ENCODE measurements at places on chromosomes 6 and 20. TPM values are rescaled to one million over a fixed set of nuclear protein-coding genes. Genes with fewer than 3 reads are reported as not detected.
A peak's percentile ranks its signal among the peaks of the same experiment; 100 is the strongest.

SNX21 gene
- total RNA-seq = 19.3 TPM

RSPO4 gene
- total RNA-seq = 0.08 TPM

POLR1H gene
- 20.9 TPM for total RNA-seq

BCAS1 gene
- 9.8 TPM for total RNA-seq

NOX3 gene
- not detected for total RNA-seq

GRCh38 chr6:64064919-64065318 is 429.3 kb downstream of the PHF3 start:
- no peak for DNase-seq

- DNase-seq = no peak
Observed at GRCh38 chr6:119077391-119077642, 1.1 kb downstream of the FAM184A start.

GRCh38 chr6:90483116-90483839 is 103.6 kb downstream of the MAP3K7 start:
- DNase-seq = no peak

DNA sequence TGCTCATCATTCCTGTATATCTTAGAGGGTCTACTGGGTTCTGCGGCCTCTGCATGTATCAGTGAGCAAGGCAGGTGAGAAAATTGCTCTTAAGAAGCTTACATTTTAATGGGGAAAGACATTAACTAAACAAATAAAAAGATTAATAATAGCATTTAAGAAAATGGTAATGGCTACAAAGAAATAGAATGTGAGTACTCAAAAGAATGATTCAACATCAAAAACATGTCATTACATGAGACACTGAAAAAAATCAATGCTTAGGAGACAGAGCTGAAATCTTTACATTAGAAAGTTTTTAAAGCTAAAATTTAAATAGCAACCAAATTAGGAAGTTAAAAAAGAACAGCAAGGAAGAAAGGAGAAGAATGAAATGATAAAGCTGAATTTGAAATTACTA is 146.9 kb upstream of the PHACTR1 start:
- no peak for DNase-seq

GRCh38 chr20:38159566-38159956 is 5.5 kb downstream of the TGM2 start:
- DNase-seq = no peak

GRCh38 chr6:144216668-144217218 is 66.4 kb downstream of the STX11 start:
- DNase-seq = no peak

- DNase-seq = no peak
Observed at GRCh38 chr20:51189814-51190782, 167.2 kb upstream of the KCNG1 start.

- DNase-seq = peak; percentile 60
Observed at GRCh38 chr6:25788305-25788922, 33.9 kb downstream of the SLC17A4 start.

DNA sequence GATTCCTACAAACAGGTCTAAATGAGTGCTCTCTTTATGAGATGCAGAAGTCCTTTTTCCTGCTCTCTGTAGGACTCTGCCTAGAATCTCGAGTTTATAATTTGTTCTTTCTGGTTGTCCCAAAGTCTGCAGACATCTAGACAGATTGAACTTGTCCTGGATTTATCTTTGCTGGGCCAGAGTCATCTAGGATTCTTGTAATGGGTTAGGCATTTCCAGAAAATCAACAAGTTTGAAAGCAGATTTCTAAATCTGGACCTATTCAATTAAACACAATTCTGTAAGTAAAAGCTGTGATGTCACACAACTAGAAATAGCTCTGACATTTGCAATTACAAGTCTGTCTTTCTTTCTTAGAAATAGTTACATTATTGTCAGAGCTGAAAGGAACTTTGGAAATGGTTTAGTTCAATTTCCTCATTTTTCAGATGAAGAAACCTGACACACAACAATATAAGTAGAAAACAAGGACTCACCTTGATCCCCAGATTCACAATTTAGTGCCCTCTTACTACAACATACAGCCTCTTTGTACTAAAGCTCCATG is 4.2 kb upstream of the RSPO3 start:
- DNase-seq = no peak

- DNase-seq = no peak
Observed at GRCh38 chr6:142284419-142284818, 17.4 kb upstream of the ADGRG6 start.

DNA sequence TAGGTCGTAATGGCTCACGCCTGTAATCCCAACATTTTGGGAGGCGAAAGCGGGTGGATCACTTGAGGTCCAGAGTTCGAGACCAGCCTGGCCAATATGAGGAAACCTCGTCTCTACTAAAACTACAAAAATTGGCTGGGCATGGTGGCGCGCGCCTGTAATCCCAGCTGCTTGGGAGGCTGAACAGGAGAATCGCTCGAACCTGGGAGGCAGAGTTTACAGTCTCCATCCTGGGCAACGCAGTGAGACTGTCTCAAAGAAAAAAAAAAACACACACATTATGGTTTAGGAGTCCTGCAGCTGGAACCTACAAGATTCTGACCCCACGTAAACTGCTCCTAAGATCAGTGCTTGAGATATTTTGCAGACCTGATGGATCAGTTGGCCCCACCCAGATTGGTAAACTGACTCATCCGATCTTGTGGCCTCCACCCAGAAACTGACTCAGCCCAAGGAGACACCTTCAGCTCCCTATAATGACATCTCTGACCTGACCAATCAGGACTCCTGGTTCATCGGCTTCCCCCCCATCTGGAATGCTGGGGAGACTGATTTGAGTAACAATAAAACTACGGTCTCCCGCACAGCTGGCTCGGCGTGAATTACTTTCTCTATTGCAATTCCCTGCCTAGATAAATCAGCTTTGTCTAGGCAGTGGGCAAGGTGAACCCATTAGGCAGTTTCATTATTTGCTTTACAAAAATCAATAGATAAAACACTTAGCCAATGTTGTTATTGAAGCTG is 96.2 kb upstream of the BTN3A2 start:
- peak; percentile 68 for DNase-seq

GRCh38 chr6:7617801-7618764 is 28.1 kb downstream of the SNRNP48 start:
- no peak for DNase-seq

DNA sequence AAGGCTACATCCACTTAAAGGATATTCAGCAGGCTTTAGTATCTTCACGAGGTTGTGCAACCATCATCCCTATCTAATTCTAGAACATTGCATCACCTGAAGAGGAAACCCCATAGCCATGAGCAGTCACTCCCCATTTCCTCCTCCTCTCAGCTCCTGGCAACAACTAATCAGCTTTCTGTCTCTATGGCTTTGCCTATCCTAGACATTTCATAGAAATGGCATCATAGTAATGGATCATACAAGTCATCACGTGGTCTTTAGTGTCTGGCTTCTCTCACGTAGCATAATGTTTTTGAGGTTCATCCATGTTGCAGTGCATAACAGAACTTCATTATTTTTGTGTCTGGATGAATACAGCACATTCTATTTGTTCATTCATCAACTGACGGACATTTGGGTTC is 20.5 kb downstream of the SNAI1 start:
- DNase-seq = peak; percentile 67
